ENCODE measurements at places on chromosomes 3 and 15. TPM values are rescaled to one million over a fixed set of nuclear protein-coding genes. Genes with fewer than 3 reads are reported as not detected.
A peak's percentile ranks its signal among the peaks of the same experiment; 100 is the strongest.

Gene GABRB3
- total RNA-seq: 4.2 TPM

Gene SERINC4
- not detected for total RNA-seq

Gene CPLX3
- not detected for total RNA-seq

Gene MCF2L2
- total RNA-seq: 0.99 TPM

Gene PCOLCE2
- total RNA-seq: 19.4 TPM

Gene ROPN1B
- 1.1 TPM for total RNA-seq

- peaks cover 6% of the 10 kb centered on the region for H3K4me1 ChIP-seq
- no peak overlapping the region for H3K27ac ChIP-seq
- H3K36me3 ChIP-seq: no peaks in the 10 kb centered on the region
- no peaks in the 10 kb centered on the region for H3K27me3 ChIP-seq
These were observed 5.9 kb upstream of the TSC22D2 start for GRCh38 chr3:150402217-150402616.

GRCh38 chr15:57462381-57462780 is 86.1 kb downstream of the CGNL1 start:
- DNase-seq: no peak
- H3K27ac ChIP-seq: no peak overlapping the region
- H3K27me3 ChIP-seq: no peaks in the 10 kb centered on the region
- H3K36me3 ChIP-seq: no peaks in the 10 kb centered on the region
- no peaks in the 10 kb centered on the region for H3K4me1 ChIP-seq
- no peak overlapping the region for H3K4me3 ChIP-seq

DNA sequence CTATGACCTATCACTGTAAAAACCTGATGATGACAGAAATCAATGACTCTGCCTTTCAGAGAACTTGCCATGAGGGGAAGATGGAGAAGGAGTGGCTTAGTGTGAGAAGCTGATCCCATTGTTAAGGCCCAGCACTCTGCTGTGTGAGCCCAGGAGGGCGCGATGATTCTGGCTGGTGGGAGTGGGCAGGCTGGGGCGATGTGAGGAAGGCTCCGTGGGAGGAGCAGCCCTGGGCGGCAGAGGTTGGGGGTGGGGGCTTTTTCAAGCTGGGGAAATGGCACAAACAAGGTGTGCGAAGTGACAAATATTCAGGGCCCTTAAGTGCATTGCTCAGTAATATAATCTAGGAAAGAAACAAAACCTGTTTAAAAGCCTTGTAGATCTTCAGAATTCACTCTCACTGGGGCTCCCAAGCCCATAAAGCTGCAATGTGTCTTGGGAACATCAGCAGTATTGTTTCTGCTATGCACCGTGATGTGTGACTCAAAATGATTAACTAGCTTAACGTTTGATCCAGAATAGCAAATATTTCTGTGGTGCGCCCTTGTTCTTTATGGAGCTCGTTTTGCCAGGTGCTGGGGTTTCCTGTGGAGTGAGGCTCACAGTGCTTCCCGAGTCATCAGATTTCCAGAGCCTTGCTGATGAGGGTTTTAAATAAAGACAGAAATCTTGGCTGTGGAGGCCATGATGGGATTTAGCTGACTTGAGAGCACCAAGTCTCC is 141.0 kb downstream of the CHDH start:
- H3K4me1 ChIP-seq: peaks cover 3% of the 10 kb centered on the region
- H3K27ac ChIP-seq: no peak overlapping the region
- DNase-seq: no peak
- no peaks in the 10 kb centered on the region for H3K27me3 ChIP-seq

DNA sequence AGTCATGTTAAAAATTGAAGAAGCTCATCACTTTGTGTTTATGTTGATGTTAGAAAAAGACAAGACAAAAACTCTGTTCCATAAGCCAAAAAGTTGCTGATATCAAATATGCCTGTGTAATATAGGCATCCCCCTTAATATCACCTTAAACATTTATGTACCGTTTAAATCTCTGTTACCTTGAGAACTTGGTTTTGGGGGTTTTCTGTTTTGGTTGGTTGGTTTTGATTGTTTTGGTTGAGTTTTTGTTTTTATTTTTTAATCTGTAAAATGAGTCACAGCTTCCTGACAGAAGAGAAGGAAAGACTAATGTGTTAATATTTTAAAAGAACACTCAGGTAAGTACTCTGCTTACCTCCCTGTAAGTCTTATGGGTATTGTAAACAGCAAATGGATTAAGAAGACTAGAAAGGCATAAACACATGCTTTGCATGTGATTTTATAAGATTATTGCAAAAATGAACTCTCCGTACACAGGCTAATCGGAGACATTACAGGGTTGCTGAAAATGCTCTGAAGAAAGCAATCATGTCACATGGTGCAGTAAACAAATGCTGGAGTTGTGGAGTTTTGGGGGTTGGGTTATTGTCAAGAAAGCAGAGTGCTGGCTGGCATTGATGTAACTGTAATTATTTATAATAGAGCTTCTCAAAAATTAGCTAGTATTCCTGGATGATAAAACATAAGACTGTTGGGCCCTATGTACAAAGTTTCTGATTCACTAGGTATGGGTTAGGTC is 69.5 kb upstream of the MBNL1 start:
- peaks cover 74% of the 10 kb centered on the region for H3K4me1 ChIP-seq
- H3K36me3 ChIP-seq: no peaks in the 10 kb centered on the region
- H3K4me3 ChIP-seq: no peak overlapping the region
- no peak for DNase-seq
- peak overlapping the region; percentile 87 for H3K27ac ChIP-seq
- H3K27me3 ChIP-seq: no peaks in the 10 kb centered on the region

GRCh38 chr15:39030291-39031070 is 465.9 kb upstream of the RASGRP1 start:
- H3K4me1 ChIP-seq: peaks cover 10% of the 10 kb centered on the region
- no peak for DNase-seq
- H3K36me3 ChIP-seq: no peaks in the 10 kb centered on the region

DNA sequence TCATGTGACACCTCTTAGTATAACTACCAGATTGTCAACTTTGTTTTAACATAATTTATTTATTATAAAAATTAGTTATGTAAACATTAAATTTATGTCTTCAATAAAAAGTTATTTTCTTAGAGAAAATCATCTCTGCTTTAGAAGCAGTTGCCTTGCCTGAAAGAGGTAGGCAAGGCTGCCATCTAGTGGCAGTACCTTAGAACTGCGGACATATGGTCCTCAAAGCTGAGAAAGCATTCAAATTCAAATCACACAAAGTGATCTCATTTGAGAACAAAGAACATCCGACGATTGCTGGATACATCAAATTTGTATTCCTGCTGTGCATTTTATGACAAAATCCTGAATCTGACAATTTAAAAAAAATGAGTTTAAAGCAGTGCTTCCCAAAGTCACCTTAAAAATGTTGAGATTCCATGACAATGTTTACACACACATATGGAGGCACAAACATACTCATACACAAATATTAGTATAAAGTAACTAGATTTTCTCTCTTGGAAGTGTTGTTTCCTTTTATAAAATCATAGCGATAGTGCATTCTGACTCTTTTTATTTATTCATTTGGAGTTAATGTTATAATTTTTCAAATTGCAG is 617.4 kb downstream of the CADM2 start:
- H3K27ac ChIP-seq: no peak overlapping the region
- no peak overlapping the region for H3K4me3 ChIP-seq
- no peaks in the 10 kb centered on the region for H3K4me1 ChIP-seq

GRCh38 chr3:177250151-177250550 is 52.9 kb upstream of the TBL1XR1 start:
- no peaks in the 10 kb centered on the region for H3K27me3 ChIP-seq
- no peaks in the 10 kb centered on the region for H3K36me3 ChIP-seq
- no peak for DNase-seq

DNA sequence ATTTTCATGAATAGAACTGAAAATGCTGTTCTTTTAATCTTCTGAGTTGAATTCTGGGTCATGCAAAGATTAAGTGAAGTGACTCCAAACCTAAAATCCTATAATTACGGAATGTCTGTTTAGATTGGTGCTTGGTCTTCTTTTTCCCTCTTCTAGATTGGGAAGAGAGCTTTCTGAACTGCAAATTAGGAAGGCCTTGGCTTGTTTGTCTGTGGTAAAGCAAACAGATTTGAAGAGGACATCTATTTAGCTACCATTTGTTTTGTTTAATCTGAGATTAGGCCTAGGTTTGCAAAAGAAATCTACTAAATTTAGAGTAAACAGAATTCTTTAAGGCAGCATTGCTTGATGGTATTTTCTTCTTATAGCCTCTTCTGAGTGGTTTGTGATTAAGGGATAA is 23.5 kb downstream of the PAQR9 start:
- H3K4me1 ChIP-seq: no peaks in the 10 kb centered on the region
- no peak overlapping the region for H3K4me3 ChIP-seq

- H3K27ac ChIP-seq: no peak overlapping the region
- peaks cover 18% of the 10 kb centered on the region for H3K4me1 ChIP-seq
- no peaks in the 10 kb centered on the region for H3K27me3 ChIP-seq
- H3K4me3 ChIP-seq: no peak overlapping the region
These were observed 7.3 kb downstream of the ACOX2 start for GRCh38 chr3:58529516-58530353.

GRCh38 chr3:184259878-184260723 is 1.3 kb downstream of the CAMK2N2 start:
- no peak overlapping the region for H3K27ac ChIP-seq
- no peaks in the 10 kb centered on the region for H3K36me3 ChIP-seq
- peaks cover 79% of the 10 kb centered on the region for H3K27me3 ChIP-seq

GRCh38 chr15:87881026-87881425 is 375.5 kb downstream of the NTRK3 start:
- H3K36me3 ChIP-seq: no peaks in the 10 kb centered on the region
- no peak for DNase-seq
- no peak overlapping the region for H3K4me3 ChIP-seq
- no peak overlapping the region for H3K27ac ChIP-seq

- no peaks in the 10 kb centered on the region for H3K4me1 ChIP-seq
- no peak overlapping the region for H3K27ac ChIP-seq
- H3K36me3 ChIP-seq: no peaks in the 10 kb centered on the region
These were observed 66.5 kb upstream of the EIF1B start for GRCh38 chr3:40243056-40243455.

GRCh38 chr15:35722501-35722900 is 176.5 kb upstream of the DPH6 start:
- no peaks in the 10 kb centered on the region for H3K36me3 ChIP-seq
- no peak for DNase-seq
- H3K27ac ChIP-seq: no peak overlapping the region
- no peaks in the 10 kb centered on the region for H3K4me1 ChIP-seq
- H3K4me3 ChIP-seq: no peak overlapping the region

DNA sequence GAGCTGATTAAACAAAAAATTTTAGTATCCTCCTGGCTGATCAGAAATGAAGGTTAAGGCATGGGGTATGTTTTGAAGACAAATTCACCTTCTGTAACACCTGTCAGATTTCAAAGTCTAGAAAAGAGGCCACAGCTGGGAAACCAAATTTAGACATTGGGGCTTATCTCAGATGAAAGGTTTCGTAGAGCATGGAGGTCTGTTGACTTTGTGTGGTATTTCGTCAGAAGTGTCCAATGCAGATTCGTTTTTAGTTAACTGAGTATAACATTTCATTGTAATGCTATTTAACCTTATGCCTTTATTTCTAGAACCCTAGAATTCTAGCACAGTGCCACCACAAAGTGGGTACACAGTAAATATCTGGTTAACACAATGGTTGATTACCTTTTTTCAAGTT is 61.7 kb downstream of the FNDC3B start:
- no peaks in the 10 kb centered on the region for H3K4me1 ChIP-seq
- H3K4me3 ChIP-seq: no peak overlapping the region
- H3K27ac ChIP-seq: no peak overlapping the region
- no peaks in the 10 kb centered on the region for H3K27me3 ChIP-seq

DNA sequence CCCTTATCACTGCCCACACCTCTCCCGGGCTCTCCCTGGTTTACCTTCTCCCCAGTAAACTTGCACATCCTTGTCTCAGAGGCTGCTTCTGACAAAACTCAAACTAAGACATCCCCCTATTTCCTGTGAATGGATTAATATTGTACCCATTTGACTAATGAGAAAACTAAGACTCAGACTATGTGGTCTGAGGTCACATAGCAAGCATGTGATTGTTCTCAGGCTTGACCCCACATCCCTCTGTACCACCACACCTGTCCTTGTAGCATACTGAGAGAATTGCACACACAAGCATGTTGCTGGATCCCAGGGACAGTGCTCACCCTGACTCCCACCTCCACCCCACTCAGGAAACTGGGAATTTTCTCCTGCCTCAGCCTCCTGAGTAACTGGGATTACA is 90.7 kb upstream of the HES1 start:
- H3K27ac ChIP-seq: no peak overlapping the region
- no peaks in the 10 kb centered on the region for H3K27me3 ChIP-seq
- no peak overlapping the region for H3K4me3 ChIP-seq
- peaks cover 11% of the 10 kb centered on the region for H3K4me1 ChIP-seq

DNA sequence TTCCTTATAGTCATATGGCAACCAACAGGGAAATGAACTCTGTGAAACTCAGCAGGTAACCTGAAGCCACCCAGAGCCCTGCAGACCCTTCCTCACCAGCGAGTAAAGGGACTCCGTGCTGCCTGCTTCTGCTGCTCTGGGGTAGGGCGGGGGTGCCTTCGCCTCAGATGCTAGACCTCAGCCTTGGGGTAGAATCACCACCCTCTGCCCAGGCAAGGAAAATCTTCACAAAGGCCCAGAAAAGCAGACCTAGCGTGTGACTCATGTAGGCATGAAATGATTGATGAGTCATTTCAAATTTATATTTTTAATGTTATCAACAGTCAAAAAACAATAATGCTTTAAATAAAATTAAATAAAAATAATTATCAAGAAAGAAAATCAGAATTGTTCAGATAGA is 6.6 kb downstream of the STIMATE start:
- no peaks in the 10 kb centered on the region for H3K36me3 ChIP-seq
- no peak for DNase-seq
- no peaks in the 10 kb centered on the region for H3K27me3 ChIP-seq

DNA sequence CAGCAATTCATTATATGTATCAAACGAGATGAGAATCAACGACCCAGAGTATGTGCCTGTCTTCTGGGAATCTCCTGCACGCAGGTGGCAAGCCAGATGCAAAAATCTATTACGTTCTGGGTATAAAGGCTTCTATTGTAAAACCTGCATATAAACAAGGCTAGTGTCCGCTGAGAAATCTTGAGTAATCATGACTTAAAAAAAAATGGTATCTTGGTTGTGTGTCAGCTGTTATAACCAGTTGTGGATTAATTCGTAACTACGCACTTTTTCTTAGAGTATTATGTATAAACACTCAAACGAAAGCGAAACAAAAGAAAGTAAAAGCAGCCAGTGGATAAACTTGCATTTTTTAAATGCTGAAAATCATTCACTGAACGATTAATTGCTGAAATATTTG is 509.1 kb downstream of the RSL24D1 start:
- DNase-seq: no peak
- no peaks in the 10 kb centered on the region for H3K27me3 ChIP-seq
- H3K36me3 ChIP-seq: no peaks in the 10 kb centered on the region
- no peaks in the 10 kb centered on the region for H3K4me1 ChIP-seq

DNA sequence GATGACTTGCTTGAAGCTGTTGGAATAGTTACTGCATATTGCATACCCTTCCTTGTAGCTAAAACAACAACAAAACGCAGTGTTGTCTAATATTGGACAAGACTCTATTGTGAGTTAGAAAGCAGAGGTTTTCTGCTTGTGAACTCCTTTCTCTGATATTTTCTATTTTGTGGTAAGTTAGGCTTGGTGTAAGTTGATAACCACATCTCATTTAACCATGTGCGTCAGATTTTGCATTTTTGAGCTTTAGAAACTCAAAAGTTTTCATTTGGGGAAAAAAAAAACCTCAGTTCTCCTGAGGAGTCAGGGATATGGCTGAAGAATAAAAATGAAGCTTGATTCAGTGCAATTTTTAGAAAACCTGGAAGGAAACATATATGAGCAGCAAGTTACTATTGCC is 1.5 kb downstream of the ARIH1 start:
- peaks cover 63% of the 10 kb centered on the region for H3K4me1 ChIP-seq
- H3K27me3 ChIP-seq: no peaks in the 10 kb centered on the region
- peak overlapping the region; percentile 99 for H3K27ac ChIP-seq
- no peak for DNase-seq

GRCh38 chr15:63104727-63105126 is 16.9 kb upstream of the LACTB start:
- H3K27me3 ChIP-seq: no peaks in the 10 kb centered on the region
- no peak overlapping the region for H3K27ac ChIP-seq
- no peak for DNase-seq
- peaks cover 16% of the 10 kb centered on the region for H3K4me1 ChIP-seq
- H3K36me3 ChIP-seq: no peaks in the 10 kb centered on the region
